ENCODE measurements at places on chromosomes 3 and 15.

- DNase-seq: no peak
These were observed 56.6 kb downstream of the RFTN1 start for GRCh38 chr3:16456784-16457415.

DNA sequence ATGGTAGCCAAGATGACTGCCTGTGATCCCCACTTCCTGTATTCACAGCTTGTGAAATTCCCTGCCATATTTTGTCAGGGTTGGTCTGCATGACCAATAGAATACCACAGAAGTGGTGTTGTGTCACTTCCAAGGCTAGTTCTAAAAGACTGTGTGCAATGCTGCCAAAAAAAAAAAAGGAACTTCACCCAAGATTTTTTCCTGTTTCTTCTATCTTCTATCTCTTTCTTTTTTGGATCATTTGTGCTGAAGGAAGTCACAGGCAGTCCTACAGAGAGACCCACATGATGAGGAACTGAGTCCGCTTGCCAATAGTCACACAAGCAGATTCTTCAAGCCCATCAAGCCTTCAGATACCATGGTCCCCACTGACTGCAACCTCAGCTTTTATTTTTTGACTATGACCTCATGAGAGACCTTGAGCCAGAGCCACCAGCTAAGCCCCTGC, 18.1 kb upstream of the RAF1 start:
- no peak for DNase-seq

GRCh38 chr3:126293370-126294082, 63.7 kb downstream of the KLF15 start:
- DNase-seq: no peak

DNA sequence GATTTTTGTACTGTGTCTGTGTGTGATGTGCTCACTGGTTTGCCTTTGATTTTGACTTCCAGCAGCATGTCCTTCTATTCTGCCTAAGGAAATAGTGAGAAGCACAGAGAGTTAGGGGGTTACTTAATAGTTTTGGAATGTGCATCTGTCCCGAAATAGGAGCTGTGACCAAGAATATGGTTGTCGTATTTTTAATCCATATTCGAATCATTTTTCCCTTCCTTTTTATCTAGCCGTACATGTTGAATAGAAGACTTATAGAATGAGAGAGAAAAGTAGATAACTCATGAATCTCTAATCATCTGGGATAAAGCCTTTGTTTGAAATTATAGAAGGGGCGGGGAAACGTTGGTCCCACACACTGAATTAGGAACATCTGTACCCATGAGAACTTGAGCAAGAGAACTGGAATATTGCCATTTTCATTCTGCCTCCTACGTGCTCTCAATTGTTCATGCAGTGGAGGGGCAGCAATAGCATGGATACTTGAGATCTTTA, 23.6 kb downstream of the CRTC3 start:
- no peak for DNase-seq

GRCh38 chr3:73215281-73215680, 153.8 kb downstream of the EBLN2 start:
- no peak for DNase-seq

DNA sequence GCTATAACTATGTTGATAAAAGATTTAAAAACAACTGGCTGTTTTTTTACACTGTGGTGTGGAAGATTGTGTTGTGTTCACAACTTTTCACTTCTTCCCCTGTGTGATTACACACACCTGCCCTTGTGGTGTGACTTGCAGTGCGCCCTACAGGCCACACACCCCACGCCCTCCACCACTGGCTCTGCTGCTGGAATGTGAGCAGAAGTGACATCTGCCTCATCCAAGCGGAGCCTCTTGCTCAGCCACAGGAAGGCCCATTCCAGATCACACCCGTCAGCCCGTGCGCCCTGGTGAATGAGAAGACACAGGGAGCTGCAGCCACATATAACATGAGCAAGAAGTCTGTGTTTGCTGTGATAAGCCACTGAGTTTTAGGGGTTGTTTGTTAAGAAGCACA, 7.0 kb downstream of the CCR2 start:
- DNase-seq: no peak
